Activated CD8-positive, alpha-beta memory T cell treated with anti-CD3 and anti-CD28 coated beads for 48 hours (primary cell): ENCODE measurements at places on chromosomes 12 and 14.

DNA sequence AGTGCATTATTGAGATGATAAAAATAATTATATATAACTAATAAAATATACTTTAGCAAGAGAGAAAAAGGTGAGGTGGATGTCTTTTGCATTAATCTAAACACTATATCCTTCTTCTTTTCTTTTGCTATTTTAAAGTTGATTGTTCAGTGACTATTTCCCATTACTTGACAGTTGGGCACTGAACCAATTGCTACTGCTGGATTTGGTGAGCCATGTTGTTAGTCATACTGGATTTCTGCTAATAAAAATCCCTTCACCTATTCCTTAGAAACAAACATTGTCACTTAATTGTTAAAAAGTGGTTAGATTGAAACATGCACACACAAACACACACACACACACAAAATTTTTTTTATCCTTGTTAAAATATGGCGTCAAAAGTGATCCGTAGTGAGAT is 251.6 kb upstream of the ALG10 start:
- no peak for DNase-seq

GRCh38 chr12:29207120-29207519 is 58.0 kb downstream of the FAR2 start:
- no peak for DNase-seq

GRCh38 chr14:104331871-104332605 is 193.7 kb downstream of the KIF26A start:
- DNase-seq, result no peak

DNA sequence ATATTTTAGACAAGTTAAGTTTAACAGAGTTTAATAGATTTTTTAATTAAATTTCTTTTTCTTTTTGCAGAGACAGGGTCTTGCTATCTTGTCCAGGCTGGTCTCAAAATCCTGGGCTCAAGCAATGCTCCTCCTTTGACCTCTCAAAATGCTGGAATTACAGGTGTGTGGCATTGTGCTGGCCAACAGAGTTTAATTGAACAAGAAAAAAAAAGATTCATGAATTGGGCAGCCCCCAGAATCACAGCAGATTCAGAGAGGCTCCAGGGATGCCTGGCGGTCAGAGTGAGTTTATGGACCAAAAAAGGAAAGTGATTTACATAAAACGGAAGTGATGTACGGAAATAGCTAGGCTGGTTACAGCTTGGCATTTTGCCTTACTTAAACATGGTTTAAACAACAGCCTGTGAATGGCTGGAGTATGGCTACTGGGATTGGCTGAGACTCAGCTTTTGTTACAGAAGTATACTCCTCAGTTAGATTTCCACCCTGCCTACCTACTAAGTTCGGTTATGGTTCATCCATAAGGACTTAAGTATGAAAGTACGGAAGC is 14.5 kb upstream of the TESPA1 start:
- no peak for DNase-seq

GRCh38 chr12:118136559-118137003 is 657 bp downstream of the PEBP1 start:
- DNase-seq, result no peak

DNA sequence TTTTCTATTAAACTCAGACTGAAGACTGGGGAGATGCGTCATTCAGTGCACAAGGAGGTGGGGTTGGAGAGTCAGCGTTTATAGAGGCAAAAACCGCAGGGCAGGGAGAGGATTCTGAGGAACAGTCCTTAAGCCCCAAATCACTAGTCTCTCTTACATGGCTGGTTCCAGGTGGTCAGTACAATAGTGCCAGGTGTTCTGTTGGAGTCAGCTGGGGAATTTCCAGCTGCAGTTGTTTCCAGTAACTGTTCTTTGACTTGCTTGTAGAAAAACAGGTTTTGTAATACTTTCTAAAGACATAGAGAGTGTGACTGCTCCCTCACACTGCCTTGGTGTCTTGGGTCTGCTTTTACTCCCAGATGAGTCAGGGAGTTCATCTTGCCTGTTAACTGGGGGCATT is 192.2 kb downstream of the TMTC3 start:
- no peak for DNase-seq

DNA sequence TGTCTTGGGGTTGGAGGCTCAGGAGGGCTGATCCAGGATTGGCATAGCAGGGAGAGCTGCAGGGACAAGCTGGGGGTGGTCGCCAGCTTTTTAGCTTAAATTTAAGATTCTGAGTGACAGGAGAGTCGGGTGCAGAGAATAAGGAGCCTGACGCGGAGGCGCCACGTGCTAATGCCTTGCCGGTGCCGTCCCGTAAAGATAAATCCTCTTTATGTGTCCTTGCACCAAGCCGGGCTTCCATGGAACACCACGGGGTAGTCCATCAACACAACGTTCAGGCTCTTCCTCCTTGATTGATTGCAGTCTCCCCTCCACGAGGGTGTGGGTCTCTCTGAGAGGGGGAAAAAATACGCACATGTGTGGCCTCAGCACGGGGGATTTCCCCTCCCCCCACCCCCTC is 3.9 kb downstream of the DLK1 start:
- DNase-seq, result no peak

GRCh38 chr12:11431486-11431885 is 36.1 kb upstream of the PRB2 start:
- no peak for DNase-seq

DNA sequence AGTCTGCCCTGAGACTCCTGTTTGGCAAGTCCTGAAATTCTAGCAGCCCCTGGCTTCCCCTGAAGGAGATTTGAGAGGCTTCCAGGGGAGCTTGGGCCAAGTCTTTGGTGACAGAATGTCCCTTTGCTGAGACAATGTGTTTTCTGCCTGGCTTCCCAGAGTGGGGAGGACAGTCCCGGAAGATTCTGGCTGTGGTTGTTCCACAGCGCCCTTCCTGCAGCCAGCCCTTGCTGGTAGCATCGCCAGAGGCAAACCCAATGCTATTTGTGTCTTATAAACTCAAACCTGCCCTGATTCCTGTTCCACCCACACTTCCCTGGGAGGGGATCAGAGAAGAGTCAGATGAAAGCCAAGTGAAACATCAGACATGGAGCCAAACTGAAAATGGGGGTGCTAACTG is 56.4 kb upstream of the OAS1 start:
- DNase-seq, result no peak

- no peak for DNase-seq
Measured at GRCh38 chr12:69056743-69057515, 124.0 kb upstream of the CPM start.

DNA sequence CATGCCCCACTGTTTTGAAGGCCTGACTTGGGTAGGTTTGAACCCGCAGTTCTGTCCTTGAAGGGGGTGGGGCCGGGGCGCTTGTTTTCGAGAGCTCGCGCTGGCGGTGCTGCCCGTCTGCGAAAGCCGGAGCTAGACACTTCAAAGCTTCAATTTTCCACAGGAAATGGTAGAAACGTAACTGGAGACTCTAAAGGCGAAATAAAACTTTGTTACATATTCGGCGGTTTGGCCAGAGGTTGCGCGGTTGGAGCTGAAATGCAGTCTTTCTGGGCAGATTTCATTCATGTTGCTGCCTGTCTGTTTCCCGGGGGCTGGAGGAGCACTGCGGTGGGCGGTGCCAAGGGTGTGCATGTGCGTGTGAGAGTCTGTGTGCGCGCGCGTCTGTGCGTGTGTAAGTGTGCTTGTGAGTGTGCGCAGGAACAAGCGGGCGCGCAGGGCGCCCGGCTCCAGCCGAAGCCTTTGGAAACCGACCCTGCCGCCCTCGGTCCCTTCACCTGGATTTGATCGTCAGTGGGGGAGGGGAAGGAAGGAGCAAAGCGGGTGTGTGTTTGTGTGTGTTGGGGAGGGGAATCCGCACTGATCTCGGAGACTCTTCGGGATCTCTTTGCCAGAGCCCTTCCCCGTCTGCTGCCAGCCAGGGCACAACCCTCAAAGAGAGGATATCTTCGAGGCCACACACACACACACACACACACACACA is 227.7 kb upstream of the CRY1 start:
- no peak for DNase-seq

- no peak for DNase-seq
Measured at GRCh38 chr12:105357162-105357691, 26.7 kb downstream of the C12orf75 start.

GRCh38 chr14:81235096-81235495 is 14.3 kb upstream of the GTF2A1 start:
- no peak for DNase-seq

GRCh38 chr12:25382311-25383106 is 131.8 kb upstream of the KRAS start:
- DNase-seq, result no peak

GRCh38 chr14:82003426-82003825 is 469.8 kb upstream of the SEL1L start:
- no peak for DNase-seq

DNA sequence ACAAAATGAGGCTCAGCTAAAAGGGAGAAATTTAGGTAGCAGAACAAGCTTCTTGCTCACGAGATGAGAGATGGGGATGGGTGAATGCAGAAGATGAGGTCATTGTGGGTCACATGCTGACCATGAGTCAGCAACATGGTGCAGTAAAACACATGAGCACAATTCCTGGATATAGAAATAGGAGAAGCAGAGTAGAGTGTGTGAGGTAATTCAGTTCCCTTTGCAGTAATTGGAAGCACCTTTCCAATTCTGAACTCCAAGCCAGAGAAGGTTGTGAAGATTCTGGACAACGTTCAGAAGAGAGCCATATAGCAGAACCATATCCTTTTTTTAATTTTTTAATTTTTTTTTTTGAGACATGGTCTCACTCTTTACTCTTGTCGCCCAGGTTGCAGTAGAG is 62.0 kb upstream of the LMNTD1 start:
- no peak for DNase-seq

- no peak for DNase-seq
Measured at GRCh38 chr12:5140190-5140589, 96.5 kb downstream of the KCNA5 start.

DNA sequence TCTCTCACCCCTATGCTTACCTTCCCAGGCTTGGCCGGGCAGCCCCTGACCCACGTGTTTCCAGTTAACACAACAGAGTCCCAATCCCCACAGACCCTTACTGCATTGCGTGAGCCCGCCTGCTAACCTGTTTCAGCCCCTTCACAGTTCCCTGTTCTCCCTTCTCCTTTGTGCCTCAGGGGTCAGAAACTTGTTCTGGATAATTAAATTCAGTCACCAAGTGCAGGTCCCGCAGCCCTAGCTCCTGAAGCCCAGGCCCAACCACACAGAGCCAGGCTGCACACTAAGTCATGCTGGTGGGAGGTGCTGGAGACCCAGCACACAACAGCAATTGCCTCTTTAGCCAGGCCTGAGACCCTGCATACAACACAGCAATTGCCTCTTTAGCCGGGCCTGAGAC is 9.6 kb downstream of the ISM2 start:
- DNase-seq, result no peak

- no peak for DNase-seq
Measured at GRCh38 chr12:56361487-56362129, 1.0 kb downstream of the APOF start.

- DNase-seq, result peak; percentile 36
Measured at GRCh38 chr14:22886500-22887259, 3.7 kb downstream of the REM2 start.

- DNase-seq, result no peak
Measured at GRCh38 chr12:10130042-10130441, at the start of gene CLEC7A. CLEC7A (minus strand) TSS chr12:10130199; CDS start chr12:10130082, 117 bp downstream.

DNA sequence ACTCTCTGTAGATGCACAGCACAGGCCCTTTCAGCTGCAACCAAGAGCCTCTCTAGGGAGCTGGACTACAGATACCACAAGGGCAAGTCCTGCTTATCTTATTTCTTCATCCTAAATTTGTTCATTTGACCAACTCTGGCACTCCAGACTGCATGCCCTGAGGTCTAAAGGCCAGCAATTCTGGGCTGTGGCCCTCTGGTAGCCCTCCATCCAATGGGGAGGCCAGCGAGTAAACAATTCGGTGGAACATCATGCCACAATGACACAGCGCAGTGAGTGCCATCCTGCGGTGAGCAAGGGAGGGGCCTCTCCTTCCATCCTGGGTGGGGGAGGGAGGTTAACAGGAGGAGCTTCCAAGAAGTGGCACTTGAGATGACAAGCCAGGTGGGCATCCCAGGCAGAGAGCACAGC is 652 bp upstream of the SELPLG start:
- DNase-seq, result no peak

DNA sequence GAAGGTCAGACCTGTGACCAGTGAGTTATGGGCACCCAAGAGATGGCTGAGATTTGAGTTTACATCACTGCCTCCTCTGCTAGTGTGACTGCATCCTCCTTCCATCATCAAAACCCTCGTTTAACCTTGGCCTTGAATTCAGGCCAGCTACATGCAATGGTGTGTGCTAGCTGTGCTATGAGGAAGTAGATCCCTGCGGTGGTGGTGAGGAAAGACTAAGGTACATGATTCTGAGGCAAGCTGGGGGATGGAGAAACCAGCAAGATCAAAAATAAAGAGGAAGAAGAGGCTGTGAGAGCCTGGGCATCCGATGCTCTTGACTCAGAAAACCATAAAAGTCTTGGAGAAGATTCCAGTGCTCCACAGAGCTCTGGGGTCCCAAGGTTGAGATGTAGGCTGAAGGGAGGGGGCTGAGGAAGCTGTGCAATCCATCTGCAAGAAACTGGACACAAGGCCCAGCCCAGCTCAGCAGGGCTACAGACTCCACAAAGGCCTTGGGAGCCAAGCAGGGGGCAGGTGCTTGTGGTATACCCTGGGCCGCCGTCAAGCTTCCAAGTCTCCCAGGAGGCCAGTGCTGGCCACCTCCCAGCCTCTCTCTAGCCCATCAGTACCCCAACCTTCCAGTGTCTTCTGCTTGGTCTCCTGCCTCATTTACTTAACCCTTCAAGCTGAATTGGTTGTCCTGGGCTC is 774.8 kb downstream of the VRK1 start:
- DNase-seq, result no peak

- DNase-seq, result no peak
Measured at GRCh38 chr14:61296719-61297502, 15.8 kb upstream of the TMEM30B start.

- no peak for DNase-seq
Measured at GRCh38 chr12:8078398-8078797, 3.7 kb upstream of the NECAP1 start.
